ENCODE measurements at places on chromosomes 16 and 17.

DNA sequence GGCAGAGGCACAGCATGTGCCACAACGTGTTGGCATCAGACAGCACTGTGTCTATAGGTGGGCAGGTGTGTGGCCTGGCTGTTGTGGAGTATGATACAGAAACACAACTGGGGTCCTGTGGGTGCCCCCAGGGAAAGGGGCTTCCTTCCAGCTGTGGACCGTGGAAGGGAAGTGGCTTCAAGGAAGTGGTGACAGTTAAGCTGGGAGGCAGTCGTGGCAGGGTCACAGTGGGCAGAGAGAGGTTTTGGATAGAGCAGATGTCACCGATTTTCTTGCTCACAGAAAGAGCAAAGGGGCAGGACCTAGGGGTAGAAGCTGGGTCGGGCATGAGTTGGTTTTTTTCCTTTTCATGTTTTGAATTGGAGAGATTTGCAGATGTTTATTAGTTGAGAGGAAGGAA lies 11.2 kb upstream of the ORAI3 start:
- no peak for DNase-seq

DNA sequence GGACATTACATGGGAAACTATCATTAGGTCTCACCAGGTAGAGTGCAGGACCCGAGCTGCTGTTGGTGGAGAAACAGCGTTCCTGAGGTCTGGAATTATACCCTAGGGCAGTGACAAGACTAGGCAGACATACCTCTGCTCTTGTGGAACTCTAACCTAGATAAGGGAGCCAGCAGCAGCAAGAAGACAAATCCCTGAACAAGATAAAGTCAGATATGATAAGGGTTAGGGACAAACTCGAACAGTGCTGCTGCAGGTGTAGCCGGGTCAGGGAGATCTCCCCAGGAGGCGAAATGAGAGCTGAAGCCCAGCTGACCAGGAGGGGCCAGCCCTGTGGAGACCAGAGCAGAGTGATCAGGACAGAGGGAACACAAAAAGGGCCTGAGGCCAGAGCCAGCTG lies 34.7 kb downstream of the ARSG start:
- no peak for DNase-seq

- DNase-seq: no peak
These were observed 121.1 kb downstream of the SPACA3 start for GRCh38 chr17:33112763-33113162.

DNA sequence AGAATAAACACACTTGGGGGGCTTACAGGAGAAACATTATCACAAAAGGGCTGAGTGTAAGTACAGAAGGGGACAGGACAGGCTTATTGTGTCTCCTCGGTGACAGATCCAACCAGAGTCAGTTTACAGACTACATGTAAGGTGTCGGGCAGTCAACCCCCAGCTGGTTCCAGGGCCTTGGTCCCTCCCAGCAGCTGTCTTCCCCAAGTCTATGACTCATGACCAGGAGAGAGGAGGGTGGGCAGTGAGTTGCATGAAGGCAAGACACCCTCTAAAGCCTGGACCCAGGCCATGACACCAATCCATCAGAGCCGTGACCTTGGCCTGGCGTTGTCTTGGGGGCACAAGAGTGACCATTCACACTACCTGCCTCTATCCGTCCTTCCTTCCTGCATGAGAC lies 276.2 kb upstream of the CCL2 start:
- no peak for DNase-seq

- no peak for DNase-seq
These were observed 192.4 kb downstream of the KATNIP start for GRCh38 chr16:27742333-27742732.

DNA sequence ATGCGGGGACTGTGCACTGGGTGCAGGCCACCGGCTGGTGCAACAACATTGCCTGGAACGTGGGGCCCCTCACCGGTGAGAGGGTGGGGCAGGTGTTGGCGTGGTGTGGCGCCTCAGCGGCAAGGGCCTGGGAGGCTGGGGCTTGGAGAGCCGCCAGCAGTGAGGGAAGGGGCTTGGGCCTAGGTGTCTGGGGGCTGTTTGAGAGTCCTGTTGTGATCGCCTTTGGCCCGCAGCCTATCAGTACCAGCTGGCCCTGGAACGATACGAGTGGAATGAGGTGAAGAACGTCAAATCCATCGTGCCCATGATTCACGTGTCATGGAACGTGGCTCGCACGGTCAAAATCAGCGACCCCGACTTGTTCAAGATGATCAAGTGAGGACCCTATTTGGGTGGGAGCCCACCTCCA lies 2.6 kb upstream of the TMEM88 start:
- no peak for DNase-seq

DNA sequence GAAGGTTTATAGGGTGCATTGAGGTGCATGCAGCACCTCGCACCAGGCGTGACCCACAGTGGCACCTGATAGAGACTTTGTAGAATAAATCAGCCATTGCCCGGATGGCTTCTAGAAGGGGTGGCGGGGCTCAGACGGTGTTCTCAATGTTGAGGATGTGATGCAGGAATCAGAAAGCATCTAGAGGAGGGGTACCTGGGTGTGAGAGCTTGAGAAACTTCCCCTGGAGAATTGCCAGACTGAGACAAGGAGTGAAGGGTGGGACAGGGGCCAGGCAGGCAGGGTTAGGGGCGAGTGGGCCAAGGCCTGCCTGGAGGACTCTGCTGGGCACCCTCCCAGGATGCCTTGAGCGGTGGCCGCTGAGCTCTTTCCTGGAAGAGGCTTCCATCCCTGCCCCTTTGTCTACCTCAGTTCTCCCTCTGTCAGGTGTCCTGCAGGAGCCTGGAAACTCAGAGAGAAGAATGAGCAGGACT lies 9.3 kb upstream of the ADGRG1 start:
- DNase-seq: no peak

GRCh38 chr16:1258906-1259759 lies 3.3 kb downstream of the TPSD1 start:
- no peak for DNase-seq

DNA sequence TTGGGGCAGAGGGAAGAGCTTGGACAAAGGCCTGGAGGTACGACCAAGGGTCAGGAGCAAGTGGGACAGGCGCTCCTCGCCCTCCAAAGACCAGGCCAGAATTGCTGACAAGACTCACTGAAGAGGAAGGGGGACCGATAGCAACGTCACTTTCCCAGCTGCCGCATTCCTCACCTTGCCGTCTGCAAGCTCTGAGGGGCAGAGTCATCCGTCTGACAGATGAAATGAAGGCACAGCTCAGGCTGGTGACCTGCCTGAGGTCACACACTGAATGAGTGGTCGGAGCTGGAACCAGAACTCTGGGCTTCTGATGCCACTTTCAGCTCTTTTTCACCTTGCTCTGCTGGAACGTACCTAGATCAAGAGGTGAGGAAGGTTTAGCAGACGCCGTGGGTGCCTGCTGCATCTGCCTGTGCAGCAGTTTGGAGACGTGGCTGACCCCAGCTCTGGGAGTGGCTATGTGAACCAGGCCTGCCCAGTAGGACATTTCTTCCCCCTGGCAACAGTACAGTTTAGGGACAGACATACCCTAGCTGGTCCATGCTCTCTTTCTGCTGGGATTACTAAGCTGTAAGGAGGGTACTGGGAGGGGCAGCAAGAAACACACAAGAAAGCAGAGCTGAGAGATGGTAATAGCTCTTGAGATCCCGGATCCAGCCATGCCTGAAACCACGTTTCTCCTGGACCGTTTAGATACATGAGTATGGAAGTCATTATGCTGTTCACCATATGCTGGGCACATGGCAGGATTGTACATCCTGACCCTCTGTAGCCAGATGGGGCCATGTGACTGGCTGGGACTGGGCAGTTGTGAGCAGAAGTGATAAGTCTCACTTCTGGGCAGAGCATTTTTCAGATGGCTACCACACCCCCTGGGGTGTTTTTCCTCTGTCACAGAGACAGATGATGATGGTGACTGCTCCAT lies 50.9 kb downstream of the IL21R start:
- DNase-seq: no peak

- DNase-seq: no peak
These were observed 23.1 kb downstream of the HSBP1 start for GRCh38 chr16:83830769-83831455.

GRCh38 chr16:52537516-52537915 lies 9.4 kb downstream of the TOX3 start:
- DNase-seq: no peak

GRCh38 chr16:75202069-75202590 lies 4.8 kb downstream of the CTRB2 start:
- no peak for DNase-seq

- DNase-seq: no peak
These were observed 43.4 kb downstream of the SLFN5 start for GRCh38 chr17:35286120-35286781.

- DNase-seq: no peak
These were observed 327.9 kb upstream of the SOX9 start for GRCh38 chr17:71792966-71793365.

- DNase-seq: no peak
These were observed 498.5 kb downstream of the WWOX start for GRCh38 chr16:78597809-78598570.

GRCh38 chr16:77409311-77409710 lies 25.5 kb downstream of the ADAMTS18 start:
- no peak for DNase-seq

GRCh38 chr16:81519301-81520150 lies 74.9 kb downstream of the CMIP start:
- no peak for DNase-seq

- no peak for DNase-seq
These were observed 28.3 kb upstream of the CDC42EP4 start for GRCh38 chr17:73340093-73340596.

GRCh38 chr17:63258785-63259184 lies 187.3 kb downstream of the CYB561 start:
- DNase-seq: no peak

GRCh38 chr16:65909310-65910050 lies 457.0 kb upstream of the CDH5 start:
- DNase-seq: no peak

- no peak for DNase-seq
These were observed 43.9 kb upstream of the ZNF469 start for GRCh38 chr16:88338896-88339295.

DNA sequence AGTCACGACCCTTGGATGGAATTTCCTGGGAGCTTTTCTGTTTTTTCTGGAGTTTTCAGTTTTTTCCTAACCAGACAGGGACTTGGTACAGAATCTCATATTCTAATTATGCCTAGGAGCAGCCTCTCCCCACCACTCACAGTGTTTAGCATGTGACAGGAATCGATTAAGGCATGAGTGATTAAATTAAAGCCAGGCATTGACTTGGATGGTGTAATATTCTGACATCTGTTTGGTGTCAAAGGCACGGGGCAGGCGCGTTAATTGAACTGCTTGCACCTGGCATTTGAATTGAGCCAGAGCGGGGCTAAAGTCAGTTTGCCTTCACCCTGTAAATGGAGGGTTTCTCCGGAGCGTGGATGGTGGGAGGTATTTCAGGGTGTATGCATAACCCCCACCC lies 11.9 kb downstream of the MAPT start:
- no peak for DNase-seq

DNA sequence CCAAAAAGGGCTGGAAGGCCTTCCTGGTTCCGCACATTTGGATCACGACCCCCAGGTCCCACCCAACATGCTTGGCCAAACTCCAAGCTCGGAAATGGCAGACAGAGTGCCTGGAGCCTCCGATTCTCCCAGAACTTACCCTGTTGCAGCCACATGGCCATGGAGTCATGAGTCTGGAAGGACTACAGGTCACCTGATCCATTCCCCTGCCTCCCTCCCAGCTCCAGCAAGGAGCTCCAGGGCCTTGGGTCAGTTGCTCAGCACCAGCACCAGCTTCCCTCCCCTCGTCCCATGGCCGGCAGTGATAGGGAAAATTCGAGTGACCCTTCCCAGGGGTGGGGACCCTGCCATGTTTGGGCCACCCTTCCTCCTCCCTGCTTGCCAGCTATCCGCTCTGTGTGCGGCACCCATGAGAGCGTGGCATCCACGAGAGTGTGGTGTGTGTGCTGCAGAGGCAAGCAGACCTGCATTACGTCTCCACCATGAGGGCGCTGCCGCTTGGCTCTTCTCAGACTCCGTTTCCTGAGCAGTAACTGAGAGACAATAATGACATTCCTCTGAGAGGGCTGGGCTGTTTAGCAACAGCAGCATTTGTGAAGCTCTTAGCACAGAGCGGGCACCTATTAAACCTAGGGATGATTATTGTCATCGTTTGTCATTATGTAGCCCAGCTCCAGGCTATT lies 21.3 kb upstream of the RPL38 start:
- DNase-seq: no peak

DNA sequence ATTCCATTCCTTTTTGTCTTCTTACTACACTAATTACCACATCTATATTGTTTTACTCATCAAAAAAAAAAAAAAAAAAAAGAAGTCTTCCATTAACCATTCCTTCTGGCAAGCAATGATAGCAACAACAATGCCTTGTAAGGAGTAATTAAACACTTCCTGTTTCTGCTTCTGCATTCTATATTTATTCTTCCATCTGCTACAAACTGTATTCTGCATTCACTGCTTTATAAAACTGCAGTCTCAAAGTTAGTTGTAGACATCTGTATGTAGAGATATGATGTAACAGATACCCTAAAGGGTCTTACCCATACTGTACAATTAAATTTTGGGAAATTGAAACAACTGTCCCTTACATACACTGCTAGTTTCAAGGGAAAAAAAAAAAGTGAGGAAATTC lies 28.7 kb upstream of the ABCA6 start:
- DNase-seq: no peak

DNA sequence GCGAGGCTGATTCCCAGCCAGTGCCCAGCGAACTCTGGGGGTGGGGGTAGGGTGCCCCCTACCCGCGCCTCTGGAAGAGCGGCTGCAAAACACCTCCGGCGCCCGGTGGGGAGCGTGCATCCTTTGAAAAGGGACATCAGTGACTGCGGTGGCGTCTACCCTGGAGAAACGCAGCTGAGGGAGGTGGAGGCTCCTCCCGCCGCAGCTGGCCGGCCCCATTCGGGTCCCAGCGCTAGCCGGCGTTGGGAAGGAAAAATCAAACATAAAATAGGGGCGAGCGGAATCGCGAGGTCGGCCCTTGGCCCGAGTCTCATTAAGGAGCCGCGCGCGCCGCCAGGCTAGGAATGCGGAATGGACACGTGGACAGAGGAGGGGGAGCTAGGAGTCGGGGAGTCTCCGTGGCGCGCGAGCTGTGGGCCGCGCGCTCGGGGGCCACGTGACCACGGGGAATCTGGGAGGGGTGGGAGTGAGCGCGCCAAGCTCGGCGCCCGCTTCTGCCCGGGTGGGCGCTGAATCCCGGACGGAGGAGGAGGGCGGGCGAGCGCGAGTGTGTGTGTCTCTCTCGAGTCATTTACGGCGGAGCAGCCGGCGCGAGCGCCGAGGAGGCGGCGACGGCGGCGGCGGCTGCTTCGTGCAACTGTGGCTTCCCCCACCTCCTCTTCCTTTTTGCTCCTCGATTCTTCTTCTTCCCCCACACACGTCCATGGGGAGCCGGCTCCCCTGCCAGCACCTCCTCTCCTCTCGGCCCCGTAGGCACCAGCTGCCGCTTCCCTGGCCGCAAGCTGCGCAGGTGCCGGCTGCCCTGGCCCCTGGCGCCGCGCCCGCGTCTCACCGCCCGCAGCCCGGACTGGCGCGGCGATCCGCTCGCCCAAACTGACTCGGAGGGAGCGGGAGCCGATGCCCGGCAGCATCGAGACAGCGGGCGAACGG lies at the start of gene TMEM132E:
Gene TMEM132E (plus strand): TSS at position 566 of the 930 bp plus-strand sequence. CDS start 1,495 bp downstream, outside the sequence.
- DNase-seq: no peak
